Mammary epithelial cell (primary cell): ENCODE measurements at places on chromosomes 6 and 20.

DNA sequence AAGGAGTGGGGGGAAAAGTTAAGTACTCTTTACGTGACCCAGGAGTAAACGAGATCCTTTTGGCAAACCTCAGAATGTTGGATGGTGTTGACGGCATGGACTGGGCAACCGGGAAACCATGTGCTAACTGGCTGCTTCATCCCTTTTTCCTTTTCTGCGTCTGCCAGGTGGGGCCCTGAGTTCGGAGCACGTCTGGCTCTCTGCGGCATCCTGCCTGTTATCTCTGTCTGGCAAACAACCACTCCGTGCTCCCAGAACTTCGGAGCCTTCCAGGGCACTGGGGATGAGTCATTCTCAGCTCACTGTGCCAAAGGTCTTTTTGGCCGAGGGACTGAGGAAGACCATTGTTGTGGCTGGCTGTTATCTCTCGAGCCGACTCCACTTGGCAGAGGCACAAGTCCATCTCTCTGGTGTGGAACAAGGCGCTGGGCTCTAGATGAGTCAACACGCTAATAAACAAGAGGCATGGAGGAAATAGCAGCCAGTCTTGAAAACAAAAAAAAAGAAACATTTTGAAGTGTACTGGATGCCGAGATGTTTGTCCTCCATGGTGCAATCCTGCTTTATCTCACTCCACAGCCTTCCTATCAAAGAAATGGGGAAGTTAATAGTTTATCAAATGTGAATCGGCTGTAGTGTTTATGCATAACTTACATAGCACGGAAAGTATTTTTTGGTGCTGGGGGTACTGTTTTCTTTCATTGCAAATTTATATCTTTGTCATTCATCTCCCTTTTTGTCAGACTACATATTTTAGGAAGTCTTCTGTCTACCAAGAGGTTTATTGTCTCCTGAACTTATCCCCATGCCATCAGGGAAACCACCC, 64.6 kb upstream of the TXNDC5 start:
- DNase-seq: peak; percentile 75

GRCh38 chr6:15615802-15616201, 47.0 kb downstream of the DTNBP1 start:
- no peak for DNase-seq

GRCh38 chr6:42751055-42751454, 5.2 kb upstream of the TBCC start:
- no peak for DNase-seq

- DNase-seq: no peak
These were observed 83.3 kb downstream of the SYCP2 start for GRCh38 chr20:59850018-59850641.

- no peak for DNase-seq
These were observed 17.8 kb upstream of the DCBLD1 start for GRCh38 chr6:117464700-117465099.

DNA sequence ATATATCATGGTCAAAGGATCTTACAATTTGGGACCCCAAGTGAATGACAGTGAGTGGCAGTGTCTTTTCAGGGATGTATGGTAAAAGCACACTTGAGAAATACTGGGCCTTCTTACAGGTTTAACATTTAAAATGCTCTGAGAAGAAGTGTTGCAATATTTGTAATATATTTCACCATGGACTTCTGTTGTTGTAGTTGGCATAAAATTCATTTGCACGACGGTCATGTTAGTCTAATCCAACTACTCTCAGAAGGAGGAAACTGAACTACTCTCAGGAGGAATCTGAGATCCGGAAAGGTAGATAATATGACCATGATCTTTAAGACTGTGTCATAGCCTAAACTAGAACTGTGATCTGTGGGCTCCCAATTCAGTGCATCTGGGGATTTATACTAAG, 700.1 kb downstream of the HDGFL1 start:
- no peak for DNase-seq

DNA sequence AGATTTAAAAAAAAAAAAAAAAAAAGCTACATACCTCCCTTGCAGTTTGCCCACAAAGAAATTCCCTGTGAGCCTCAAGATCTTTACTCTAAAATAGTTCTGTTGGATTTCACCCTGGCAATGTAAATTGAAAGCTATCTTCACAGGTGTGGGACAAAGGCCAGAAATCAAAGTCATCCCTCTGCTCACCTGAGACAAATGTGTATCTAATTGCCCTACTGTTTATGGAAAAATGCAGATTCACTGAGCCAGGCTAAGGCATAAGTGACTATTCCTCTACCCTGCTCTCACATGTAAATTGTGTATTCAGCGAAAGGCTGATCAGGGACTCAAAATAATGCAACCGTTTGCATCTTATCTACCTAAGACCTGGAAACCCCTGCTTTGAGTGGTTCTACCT, 98.5 kb upstream of the SHLD1 start:
- DNase-seq: no peak

- DNase-seq: no peak
These were observed 286.0 kb downstream of the FOXC1 start for GRCh38 chr6:1895721-1896120.

- no peak for DNase-seq
These were observed 12.0 kb downstream of the GLP1R start for GRCh38 chr6:39060467-39061160.

DNA sequence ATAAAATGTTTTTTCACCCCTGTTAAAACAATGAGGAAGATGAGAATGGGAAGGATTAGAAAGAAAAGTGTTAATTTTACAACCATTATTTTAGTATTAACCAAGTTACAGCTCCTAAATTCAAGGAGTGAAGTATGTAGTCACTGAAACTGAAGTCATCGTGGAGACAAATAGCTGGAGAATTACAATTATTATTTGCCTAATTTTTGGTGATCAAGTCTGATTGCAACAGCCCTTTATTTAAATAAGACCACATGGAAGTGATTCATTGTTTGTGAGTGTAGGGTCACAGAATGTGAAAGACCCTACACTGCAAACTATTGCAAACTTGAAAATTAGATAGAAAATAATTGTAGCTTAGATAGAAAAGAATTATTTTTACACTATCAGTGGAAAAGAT, 292.4 kb downstream of the CENPW start:
- DNase-seq: no peak

- DNase-seq: no peak
These were observed 173.7 kb downstream of the CLVS2 start for GRCh38 chr6:123169774-123170095.

DNA sequence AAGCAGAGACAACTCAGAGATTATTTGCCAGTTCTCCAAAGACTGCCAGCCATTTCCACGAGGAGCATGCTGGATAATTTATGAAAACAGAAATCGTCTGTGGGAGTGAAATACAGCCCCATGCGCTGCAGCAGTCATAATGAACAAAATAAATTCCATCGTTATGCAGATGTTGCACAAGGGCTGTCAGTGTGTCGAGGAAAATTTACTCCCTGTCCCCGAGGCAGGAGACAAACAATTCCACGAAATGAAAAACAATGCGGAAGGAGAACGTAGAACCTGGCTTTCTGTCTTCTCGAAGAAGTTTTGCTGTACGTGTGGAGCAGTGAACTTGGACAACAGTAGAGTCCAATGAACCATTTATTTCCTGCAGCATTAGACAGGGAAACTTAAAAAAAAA, 399.4 kb downstream of the CD83 start:
- no peak for DNase-seq

- DNase-seq: peak; percentile 43
These were observed 686.2 kb upstream of the SLC35B3 start for GRCh38 chr6:9121549-9121948.

- no peak for DNase-seq
These were observed 20.4 kb downstream of the HUS1B start for GRCh38 chr6:636488-636887.

DNA sequence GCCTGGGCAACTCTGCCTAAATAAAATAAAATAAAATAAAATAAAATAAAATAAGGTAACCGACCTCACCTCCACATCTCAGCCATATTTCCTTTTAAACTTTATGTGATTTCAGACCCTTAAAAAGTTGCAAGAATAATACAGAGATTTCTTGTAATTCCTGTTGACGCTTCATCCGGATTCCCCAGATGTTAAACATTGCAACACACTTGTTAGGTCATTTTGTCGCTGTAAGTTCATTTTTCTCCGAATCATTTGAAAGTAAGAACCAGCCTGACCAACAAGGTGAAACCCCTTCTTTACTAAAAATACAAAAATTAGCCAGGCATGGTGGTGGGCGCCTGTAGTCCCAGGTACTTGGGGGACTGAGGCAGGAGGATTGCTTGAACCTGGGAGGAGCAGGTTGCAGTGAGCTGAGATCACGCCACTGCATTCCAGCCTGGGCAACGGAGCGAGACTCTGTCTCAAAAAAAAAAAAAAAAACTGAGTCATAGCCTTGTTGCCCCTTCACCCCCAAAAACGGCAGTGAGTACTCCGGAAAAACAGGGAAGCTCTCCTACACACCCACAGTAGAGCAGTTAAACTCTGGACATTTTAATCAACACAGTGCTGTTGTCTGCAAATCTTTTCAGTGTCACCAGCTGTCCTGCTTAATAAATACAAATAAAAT, 5.9 kb downstream of the PYGB start:
- DNase-seq: no peak

GRCh38 chr6:28413681-28414080, 14.1 kb upstream of the ZSCAN12 start:
- no peak for DNase-seq

DNA sequence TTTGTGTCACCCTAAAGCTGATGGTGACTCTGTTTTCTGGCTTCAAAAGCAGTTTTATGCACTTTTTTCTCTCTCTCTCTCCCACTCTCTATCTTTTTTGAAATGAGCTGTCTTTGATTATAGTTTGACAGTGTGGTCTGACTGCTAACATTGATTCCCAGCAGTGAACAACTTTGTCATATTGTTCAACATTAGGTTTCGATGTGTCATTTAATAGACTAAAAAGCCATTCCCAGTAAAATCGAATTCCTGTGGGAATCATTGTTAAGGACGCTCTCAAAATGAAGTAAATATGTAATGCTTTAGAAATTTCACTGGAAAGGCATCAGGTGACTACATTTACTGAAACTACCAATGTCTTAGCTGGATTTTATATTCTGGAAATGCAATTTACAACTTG, 69.9 kb upstream of the FLRT3 start:
- DNase-seq: no peak

DNA sequence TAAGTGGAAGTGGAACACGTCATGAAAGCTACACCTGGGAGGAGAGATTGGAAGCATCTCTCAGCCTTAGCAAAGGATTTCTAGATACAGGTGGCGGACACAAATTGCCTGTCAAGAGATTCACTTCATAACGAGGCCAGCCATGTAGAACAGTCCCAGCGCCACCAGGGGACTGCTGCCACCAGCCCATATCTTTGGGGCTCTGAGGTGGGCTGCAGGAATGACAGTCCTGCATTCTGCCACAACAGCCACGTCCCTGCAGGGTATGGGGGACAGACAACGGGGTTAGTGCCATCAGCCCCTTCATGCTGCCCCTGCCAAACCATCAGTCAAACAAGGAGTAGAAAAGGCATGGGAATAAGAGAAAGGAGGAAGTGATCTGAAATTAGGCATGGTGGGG, 81.2 kb upstream of the SASH1 start:
- DNase-seq: no peak

DNA sequence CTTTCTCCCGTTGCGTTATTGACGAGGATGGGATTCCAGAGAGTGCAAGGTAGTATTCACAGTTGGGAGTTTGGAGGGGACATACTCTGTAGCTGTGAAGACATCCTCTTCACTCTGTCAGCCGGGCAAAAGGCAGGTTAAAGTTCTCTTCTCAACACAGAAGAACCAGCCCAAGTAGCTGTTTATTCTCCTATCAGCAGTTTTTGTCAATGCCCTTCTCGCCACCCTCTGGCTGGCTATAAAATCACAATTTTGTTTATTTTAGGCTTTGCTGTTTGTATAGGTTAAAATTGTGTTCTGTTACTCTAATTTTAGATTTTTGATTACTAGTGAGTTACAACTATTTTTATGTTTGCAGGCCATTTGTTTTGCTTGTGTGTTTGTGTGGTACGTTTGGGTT, 37.9 kb upstream of the MAS1 start:
- DNase-seq: no peak

DNA sequence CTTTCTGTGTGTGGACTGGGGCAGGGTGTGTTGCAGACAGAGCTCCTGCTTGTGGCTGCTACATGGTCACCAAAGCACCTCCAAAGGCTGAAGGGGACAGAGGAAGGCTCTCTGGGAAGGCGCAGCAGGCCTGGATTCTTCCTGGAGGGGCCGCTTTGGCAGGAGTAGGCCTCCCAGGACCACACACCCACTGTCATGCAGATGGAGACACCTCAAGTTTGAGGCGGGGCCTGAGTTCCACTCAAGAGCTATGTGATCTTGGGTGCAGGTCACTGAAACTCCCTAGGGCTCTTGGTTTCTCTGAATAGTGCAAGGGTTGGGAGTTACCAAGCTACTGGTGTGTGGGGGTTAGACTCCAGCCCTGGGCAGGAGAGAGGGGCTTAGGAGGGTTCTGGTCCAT, 27.9 kb downstream of the EFCAB8 start:
- DNase-seq: no peak

DNA sequence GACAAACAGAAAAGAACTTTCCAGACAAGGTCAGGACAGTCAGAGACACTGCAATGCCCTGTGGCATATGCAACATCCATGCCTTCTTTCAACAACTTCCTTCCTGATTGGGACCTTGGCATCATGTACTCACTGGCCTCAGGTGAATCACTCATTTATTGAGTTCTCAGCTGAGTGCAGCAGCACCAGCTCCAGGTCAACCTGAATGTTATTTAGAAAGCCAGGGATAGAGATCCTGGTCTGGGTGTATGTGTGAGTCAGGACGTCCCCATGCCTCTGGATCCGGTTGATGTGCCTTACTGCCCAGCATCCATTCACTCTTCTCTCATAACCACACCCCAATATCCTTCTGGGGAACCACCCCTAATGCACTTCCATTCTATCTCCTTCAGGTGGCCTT, 54.4 kb downstream of the SNRNP48 start:
- DNase-seq: peak; percentile 96

DNA sequence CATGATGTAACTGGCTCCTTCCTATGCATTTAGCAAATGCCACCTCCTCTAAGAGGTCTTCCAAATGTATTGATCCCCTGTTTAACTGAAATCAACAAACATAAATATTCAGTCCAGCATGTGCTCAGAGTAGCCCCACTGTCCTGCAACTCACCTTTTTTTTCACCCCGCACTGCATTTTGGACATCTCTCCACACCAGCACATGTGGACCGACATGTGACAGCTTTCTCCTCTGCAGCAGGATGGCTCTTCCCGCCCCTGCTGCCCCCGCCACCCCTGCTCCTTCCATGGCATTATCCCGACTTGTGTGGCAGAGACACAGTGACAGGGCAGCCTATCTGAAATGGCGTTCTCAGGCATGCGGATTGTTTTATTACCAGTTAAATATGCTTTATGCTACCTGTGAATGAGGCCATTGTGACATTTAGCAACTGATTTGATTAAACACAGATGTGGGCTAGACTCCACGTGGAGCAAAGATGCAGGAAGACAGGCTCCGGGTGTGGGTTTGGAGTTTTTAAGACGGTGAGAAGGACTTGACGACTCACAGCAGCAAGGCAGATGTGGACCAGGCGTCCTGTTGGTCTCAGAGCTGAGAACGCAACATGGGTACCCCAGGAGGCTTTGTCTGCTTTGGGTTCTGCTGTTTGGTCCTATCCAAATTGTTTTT, 161.2 kb downstream of the EYA2 start:
- no peak for DNase-seq
